Stimulated activated CD4-positive, alpha-beta T cell treated with anti-CD3 and anti-CD28 coated beads, Interleukin-4, amount 100 ng/mL, for 24 hours (primary cell): ENCODE measurements at places on chromosomes 5 and 9.
A peak's percentile ranks its signal among the peaks of the same experiment; 100 is the strongest.

GRCh38 chr5:7755958-7756357, 95.0 kb downstream of the CFAP90 start:
- DNase-seq: no peak

- no peak for DNase-seq
Measured at GRCh38 chr5:169006842-169007790, 293.8 kb downstream of the SLIT3 start.

- DNase-seq: no peak
Measured at GRCh38 chr9:24096756-24097155, 270.7 kb upstream of the ELAVL2 start.

GRCh38 chr9:109383947-109384346, 63.1 kb upstream of the EPB41L4B start:
- DNase-seq: no peak

DNA sequence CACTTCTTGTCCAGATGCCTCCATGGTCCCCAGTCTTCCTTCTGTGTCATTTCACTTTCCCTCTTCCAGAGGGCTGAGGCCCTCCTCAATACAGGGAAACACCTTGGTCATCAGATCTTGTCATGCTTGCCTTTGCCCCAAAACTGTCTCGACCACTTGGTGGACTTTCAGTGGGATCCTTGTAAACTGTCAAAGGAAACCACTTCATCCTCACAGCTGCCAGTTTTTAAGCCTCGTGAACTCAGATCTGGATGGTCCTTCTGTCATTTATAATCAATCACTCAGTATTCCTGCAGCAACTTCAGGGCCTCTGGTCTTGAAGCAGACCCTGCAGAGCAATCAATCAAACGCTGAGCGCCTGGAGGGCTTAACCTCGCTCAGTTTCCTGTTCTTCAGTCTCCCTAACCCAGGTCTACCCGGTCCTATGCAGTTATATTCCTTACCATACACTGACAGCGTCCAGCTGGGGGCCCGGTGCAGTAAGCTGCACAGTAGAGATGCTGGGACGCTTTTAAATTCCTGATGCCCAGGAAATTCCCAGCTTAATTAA, 74.6 kb downstream of the GOLPH3 start:
- DNase-seq: no peak

DNA sequence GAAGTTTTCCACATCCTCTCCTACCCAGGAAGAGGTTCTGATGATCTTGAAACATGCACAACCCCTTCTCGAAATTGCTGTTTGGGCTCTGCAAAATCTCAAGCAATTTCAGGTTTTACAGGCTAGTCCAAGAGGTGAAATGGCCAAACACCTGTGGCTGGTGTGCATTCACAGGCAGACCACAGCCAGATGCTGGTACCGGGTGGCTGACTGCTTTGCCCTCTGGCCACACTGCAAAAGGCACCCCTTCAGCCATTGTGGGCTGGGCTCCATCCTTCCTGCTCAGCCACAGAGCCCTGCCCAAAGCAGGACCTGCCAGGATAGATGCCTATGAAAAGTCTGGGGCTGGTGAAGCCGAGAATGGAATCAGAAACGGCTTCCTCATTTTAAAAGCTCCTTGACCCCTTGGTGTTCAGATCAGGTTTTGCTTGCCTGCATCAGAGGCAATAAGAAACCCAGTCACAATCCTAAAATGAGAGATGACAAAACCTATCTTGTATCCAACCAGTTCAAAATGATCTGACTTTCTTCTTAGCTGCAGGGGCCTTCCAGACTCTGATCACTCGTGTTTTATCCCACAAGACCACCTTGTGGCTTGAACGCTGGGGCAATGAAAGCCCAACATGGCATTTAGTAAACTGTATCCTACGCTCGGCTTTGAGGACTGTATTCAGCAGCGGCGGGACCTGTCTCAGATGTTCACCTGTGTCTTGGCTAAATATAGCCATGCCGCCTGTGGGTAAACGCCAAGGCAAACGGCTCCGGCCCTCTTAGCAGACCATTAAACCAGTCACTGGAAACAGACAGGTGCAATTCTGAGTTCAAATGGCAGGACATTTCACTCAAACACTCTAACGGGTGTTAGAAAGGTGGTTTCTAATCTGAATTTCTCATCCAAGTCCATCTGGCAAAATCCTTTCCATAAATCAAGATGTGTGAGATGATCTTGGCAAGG, 49.6 kb downstream of the EPB41L4B start:
- no peak for DNase-seq

DNA sequence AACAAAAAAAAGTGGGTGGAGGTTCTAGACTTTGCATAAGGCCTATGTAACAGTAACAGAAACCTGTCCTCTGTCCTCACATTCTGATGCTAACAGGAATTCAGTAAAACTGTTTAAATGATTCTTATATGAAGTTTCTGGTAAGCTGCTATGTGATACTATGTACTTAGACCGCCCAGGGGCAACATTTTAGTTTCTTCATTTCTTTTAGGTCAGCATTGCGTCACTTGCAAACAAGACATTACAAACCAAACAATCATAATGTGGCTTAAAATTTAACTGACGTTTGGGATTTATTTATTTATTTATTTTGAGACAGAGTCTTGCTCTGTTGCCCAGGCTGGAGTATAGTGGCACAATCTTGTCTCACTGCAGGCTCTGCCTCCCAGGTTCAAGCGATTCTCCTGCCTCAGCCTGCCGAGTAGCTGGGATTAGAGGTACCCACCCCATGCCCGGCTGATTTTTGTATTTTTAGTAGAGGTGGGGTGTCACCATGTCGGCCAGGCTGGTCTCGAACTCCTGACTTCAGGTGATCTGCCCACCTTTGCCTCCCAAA, 44.3 kb downstream of the TENT4A start:
- no peak for DNase-seq

DNA sequence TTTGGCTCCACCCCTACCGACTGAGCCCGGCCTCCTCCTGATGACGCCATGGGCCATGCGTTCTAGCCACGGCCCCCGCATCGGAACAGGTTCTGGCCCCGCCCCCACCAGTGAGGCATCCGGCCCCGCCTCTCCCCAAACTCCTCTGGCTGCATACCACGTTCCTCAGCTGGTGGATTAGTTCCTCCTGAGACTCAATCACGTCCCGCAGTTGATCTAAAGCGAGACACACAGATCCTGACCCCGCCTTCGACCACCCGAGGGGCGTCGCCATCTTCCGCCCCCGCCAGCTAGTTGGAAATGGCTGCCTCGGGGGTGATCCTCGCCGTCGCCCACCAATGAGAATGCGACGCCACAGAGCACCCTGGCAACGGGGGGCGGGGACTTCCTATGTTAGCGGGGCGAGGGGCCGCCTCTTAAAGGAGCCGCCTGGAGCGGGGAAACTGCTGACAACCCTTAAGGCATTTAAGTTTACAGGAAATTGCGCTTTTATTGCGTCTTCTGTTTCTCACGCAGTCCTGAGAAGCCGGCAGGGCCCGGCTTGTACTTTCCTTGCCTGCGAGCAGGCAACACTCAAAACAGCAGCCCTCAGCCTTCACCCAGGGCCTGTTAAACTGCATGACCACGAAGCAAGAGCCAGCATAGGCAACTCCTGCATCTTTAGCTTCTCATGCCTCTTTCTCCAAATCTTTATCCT, at the start of gene SPATA24:
TSS of gene SPATA24 (minus strand) at position 303 of the 697 bp plus-strand sequence. CDS start at position 274, 29 bp downstream.
- DNase-seq: peak; percentile 98

GRCh38 chr9:27391040-27391895, 94.3 kb upstream of the EQTN start:
- DNase-seq: no peak

- DNase-seq: no peak
Measured at GRCh38 chr9:16344343-16344742, 526.1 kb downstream of the BNC2 start.

GRCh38 chr5:10563110-10563944, 543 bp upstream of the ANKRD33B start:
- peak; percentile 41 for DNase-seq

DNA sequence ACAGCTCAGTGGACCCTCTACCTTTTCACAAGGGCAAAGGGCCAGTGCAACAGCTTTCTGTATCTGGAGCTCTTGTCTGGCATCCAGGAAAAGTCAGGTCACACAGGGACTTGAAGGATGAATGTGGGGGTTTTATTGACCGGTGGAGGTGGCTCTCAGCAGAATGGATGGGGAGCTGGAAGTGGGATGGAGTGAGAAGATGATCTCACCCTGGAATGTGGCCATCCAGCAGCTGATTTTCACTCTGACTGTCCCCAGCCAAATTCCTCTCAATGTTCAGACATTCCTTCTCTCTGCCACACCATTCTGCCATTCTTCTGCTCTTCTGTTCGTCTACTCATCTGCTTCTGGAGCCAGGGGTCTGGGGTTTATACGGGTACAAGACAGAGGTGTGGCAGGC, 1119.9 kb downstream of the TAF11L14 start:
- no peak for DNase-seq
